Tibial nerve (tissue), 4 donors: ENCODE measurements at places on chromosomes 4 and X.
A peak's percentile ranks its signal among the peaks of the same experiment; 100 is the strongest.

- H3K36me3 ChIP-seq = no peaks in the 10 kb centered on the region
- DNase-seq = no peak
- H3K4me3 ChIP-seq = no peak overlapping the region
- H3K27ac ChIP-seq = peak overlapping the region; percentile 76
- no peaks in the 10 kb centered on the region for H3K27me3 ChIP-seq
Observed at GRCh38 chr4:94889946-94890345, 132.2 kb downstream of the BMPR1B start.

DNA sequence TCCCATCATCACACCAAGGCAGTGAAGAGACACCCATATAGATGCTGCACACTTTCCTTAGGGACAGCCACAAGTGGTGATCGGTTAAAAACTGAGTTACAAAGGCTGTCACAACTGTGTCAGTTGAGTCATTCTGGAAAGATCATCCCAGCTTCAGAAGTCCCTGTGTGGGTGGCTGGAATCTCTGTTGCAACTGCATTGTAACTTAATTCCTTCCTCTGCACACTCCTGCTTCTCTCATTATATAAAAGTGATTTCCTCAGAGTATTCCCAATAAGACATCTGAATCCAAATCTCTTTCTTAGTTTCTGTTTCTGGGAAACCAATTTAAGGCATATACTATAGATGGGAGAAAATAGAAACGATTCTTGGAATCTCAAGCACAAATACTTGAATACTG, 88.1 kb downstream of the FSTL5 start:
- no peaks in the 10 kb centered on the region for H3K36me3 ChIP-seq
- DNase-seq = no peak
- H3K4me3 ChIP-seq = no peak overlapping the region
- no peaks in the 10 kb centered on the region for H3K4me1 ChIP-seq
- H3K27ac ChIP-seq = no peak overlapping the region

DNA sequence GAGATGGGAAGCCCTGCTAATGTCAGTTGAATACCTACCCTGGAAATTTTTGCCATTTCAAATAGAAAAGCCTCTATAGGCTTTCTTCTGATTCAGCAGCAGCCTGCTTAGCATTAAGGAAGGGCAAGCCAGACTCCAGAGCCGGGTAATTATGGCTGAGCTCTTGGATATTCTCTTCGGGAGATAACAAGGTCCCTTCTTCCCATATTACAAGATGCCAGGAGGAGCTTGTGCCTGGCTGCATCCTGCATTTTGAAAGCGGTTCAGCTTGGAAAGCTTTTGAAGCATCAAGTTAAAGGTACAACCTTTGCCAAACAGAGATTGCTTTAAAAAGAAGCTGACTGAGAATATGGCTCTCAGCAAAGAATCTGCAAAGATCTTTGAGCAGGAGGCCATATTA, 399.6 kb upstream of the RPS6KA3 start:
- no peak overlapping the region for H3K4me3 ChIP-seq
- no peaks in the 10 kb centered on the region for H3K4me1 ChIP-seq
- no peaks in the 10 kb centered on the region for H3K36me3 ChIP-seq
- H3K27me3 ChIP-seq = peaks cover 8% of the 10 kb centered on the region
- DNase-seq = no peak

GRCh38 chr4:138981930-138982390, 33.6 kb upstream of the NOCT start:
- peaks cover 7% of the 10 kb centered on the region for H3K4me1 ChIP-seq
- peak overlapping the region; percentile 82 for H3K27ac ChIP-seq
- H3K27me3 ChIP-seq = no peaks in the 10 kb centered on the region
- H3K4me3 ChIP-seq = no peak overlapping the region
- DNase-seq = peak; percentile 64

GRCh38 chr4:72312032-72312650, 256.9 kb downstream of the ADAMTS3 start:
- no peaks in the 10 kb centered on the region for H3K4me1 ChIP-seq
- no peak overlapping the region for H3K27ac ChIP-seq
- H3K27me3 ChIP-seq = no peaks in the 10 kb centered on the region
- H3K4me3 ChIP-seq = no peak overlapping the region

DNA sequence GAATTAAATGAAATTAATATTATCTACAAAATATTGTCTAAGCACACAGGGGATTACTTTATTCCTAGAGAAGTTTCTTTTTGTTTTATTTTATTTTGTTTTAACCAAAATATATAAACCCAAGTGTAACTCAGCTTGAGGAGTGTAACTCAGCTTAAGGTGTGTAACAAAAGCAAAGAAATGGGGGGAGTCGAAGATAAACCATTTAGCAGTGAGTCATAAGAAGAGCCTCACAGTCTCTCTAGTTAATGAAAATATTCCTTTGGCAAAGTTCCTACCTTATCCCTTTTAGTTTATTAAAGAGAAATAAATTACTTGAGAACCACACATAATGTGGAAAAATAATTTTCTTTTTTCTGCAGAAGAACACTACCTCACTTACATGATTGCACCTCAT, 261.8 kb downstream of the KCTD8 start:
- H3K4me1 ChIP-seq = no peaks in the 10 kb centered on the region
- no peaks in the 10 kb centered on the region for H3K36me3 ChIP-seq
- no peak overlapping the region for H3K27ac ChIP-seq
- H3K27me3 ChIP-seq = no peaks in the 10 kb centered on the region
- no peak overlapping the region for H3K4me3 ChIP-seq

GRCh38 chr4:110526589-110526988, 50.6 kb downstream of the ENPEP start:
- no peaks in the 10 kb centered on the region for H3K36me3 ChIP-seq
- no peak for DNase-seq
- H3K27me3 ChIP-seq = no peaks in the 10 kb centered on the region
- H3K27ac ChIP-seq = no peak overlapping the region
- no peaks in the 10 kb centered on the region for H3K4me1 ChIP-seq
- H3K4me3 ChIP-seq = no peak overlapping the region

- no peaks in the 10 kb centered on the region for H3K4me1 ChIP-seq
- no peak for DNase-seq
- no peaks in the 10 kb centered on the region for H3K36me3 ChIP-seq
- no peak overlapping the region for H3K4me3 ChIP-seq
Observed at GRCh38 chr4:101471201-101471600, 123.9 kb upstream of the PPP3CA start.

DNA sequence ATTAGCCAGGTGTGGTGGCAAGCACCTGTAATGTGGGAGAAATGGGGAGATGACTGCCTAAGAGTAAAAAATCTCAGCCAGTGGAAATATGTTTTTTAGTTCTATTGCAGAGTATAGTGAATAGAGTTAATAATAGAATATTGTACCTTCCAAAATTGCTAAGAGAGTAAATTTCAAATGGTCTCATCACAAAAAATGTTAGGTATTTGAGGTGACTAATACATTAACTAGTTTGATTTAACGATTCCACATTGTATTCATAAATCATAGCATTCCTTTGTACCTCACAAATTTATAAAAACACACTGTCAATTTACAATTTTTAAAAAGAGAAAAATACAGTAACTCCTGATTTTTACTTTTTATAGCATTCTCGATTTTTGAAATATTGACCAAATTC, 681.5 kb upstream of the EPHA5 start:
- H3K27ac ChIP-seq = no peak overlapping the region
- no peak for DNase-seq
- H3K4me3 ChIP-seq = no peak overlapping the region
- H3K27me3 ChIP-seq = no peaks in the 10 kb centered on the region

DNA sequence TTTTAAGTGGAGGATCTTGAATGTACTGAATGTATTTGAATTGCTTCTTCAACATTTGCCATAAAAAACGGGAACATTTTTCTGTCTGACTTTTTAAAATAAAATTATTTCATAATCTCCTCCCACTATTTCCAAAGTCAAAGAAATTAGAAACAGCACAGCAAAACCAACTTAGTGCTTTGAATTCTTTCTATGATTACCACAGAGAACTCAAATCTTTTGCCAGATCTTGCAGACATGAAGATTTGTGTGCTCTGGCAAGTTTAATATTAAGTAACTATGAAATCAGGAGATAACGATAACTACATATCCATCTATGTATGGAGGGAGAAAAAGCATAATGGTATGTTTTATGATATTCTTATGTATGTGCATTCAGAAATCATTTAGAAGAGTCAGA, 982.2 kb downstream of the PCDH7 start:
- no peaks in the 10 kb centered on the region for H3K4me1 ChIP-seq
- H3K27ac ChIP-seq = no peak overlapping the region
- no peak for DNase-seq
- no peaks in the 10 kb centered on the region for H3K27me3 ChIP-seq
- H3K36me3 ChIP-seq = no peaks in the 10 kb centered on the region

DNA sequence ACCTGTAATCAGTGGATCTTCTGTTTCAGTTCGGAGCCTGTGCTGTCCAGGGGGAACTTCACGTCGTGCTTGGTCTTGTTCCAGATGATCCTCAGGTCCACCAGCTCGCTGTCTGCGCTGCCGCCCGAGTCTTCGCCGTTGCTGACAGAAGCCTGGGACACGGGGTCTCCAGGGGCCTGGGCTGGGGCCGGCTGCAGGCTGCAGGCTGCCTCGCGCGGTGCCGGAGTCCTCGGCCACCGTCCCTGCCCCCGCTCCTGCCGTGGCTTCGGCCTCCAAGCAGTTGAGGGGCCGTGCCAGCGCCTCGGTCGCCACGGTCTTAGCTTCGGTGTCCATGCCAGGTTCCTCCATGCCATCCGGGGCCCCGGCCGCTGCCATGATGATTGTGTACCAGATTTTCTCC, 37.3 kb upstream of the CCNI start:
- H3K36me3 ChIP-seq = no peaks in the 10 kb centered on the region
- DNase-seq = no peak
- no peaks in the 10 kb centered on the region for H3K27me3 ChIP-seq
- H3K4me1 ChIP-seq = no peaks in the 10 kb centered on the region

- no peak for DNase-seq
- no peak overlapping the region for H3K4me3 ChIP-seq
- H3K27me3 ChIP-seq = no peaks in the 10 kb centered on the region
- no peak overlapping the region for H3K27ac ChIP-seq
- no peaks in the 10 kb centered on the region for H3K36me3 ChIP-seq
Observed at GRCh38 chr4:146465628-146466027, 56.1 kb downstream of the SLC10A7 start.

DNA sequence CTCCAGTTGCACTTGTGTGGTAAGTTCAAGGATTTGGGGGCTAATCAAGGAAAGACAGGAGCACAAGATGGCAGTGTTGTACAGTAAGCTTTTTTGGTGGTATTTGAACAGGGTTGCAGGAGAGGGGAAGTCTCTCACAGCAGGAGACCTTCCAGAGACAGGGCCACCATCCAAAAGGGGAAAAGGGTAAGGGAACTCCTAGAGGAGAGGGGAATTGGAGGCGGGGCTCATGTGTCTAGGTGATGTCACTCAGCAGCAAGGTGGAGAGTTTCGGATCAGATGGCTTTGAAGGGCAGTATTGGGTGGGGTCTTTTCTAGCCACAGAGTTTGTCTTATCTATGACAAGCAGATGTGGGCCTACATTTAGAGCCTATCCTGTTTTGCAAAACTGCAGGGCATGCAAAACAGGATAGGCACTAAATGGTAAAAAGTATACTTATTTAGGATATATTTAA, 13.4 kb upstream of the RNF175 start:
- H3K27ac ChIP-seq = no peak overlapping the region
- H3K36me3 ChIP-seq = no peaks in the 10 kb centered on the region
- H3K27me3 ChIP-seq = no peaks in the 10 kb centered on the region
- no peak for DNase-seq
- no peak overlapping the region for H3K4me3 ChIP-seq

- no peaks in the 10 kb centered on the region for H3K27me3 ChIP-seq
- H3K27ac ChIP-seq = no peak overlapping the region
- no peaks in the 10 kb centered on the region for H3K36me3 ChIP-seq
- no peak overlapping the region for H3K4me3 ChIP-seq
- H3K4me1 ChIP-seq = no peaks in the 10 kb centered on the region
Observed at GRCh38 chr4:156654410-156654809, 317.2 kb downstream of the PDGFC start.

DNA sequence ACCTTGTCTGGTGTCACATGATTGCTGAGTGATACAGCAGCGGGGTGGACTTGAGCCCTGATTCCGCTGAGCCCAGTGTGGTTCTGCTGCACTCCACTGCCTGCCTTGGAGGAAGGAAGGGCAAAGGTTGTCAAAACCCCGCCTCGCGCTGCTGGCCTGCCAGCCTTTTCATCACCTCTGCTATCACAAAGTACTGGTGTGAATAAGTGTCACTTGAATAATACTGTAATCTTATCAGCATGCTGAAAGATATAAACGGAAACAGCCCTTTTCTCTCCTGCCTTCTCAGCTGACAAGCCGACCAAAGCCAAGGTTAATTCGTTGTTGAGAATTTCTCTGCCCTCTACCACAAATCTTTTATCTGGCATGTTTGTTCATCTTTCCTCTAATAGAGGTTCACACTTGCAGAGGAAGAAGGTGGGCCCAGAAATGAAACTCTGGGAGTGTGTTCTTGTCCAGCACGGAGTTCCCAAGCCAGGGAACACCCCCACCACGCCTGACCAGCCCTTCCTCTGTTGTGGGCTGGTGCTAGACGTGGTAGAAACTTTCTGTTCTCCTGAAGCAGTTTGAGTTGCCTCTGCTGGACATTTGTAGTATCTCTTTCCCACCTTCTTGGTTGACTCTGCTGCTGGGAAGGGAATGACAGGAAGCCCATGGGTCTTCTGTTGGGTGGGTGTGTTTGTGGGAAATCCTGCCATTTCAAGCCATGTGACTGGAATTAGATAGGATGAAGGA, 21.5 kb downstream of the FHDC1 start:
- H3K4me3 ChIP-seq = no peak overlapping the region
- H3K27ac ChIP-seq = no peak overlapping the region
- H3K4me1 ChIP-seq = no peaks in the 10 kb centered on the region
- no peak for DNase-seq

DNA sequence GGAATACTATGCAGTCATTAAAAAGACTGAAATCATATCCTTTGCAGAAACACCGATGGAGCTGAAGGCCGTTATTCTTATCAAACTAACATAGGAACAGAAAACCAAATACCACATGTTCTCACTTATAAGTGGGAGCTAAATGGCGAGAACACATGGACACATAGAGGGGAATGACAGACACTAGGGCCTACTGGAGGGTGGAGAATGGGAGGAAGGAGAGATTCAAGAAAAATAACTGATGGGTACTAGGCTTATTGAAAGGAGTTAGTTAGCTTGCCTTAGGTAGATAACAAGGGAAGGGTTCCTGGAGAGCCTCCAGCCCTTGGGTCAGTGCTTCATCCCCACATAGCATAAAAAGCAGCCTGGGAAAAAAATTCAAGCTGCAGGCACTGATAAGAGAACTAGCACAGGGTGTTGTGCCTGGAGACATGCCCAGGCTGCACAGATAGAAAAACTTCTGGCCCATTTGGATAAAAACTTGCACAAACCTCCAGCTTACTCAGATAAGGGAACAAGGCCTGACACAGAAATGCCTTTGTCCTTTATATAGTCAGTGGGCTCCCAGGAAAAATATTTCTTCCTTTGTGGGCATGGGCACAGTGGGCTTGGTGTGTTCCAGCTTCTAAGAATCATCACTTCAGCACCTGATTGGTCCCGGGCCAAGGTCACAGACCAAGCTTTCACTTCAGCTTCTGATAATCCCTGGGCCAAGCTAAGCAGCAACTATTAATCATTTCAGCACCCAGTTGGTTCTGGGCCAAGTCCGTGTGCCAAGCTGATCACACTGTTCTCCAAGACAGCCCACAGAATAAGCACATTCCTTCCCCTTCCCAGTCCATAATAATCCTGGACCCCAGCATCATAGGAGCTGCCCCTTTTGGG, 23.1 kb upstream of the PWWP3B start:
- no peak for DNase-seq
- H3K4me1 ChIP-seq = no peaks in the 10 kb centered on the region
- H3K4me3 ChIP-seq = no peak overlapping the region
- H3K27me3 ChIP-seq = no peaks in the 10 kb centered on the region
